Smooth muscle cell of the umbilical artery (primary cell): ENCODE measurements at places on chromosomes 6 and 20. TPM values are rescaled to one million over a fixed set of nuclear protein-coding genes. Genes with fewer than 3 reads are reported as not detected.

PRL gene
- not detected in 2 replicates for total RNA-seq

RING1 gene
- total RNA-seq, result 23.8 and 26.4 TPM in 2 replicates

TCF21 gene
- total RNA-seq, result 1.4 and 3.0 TPM in 2 replicates

TSHZ2 gene
- total RNA-seq, result 0.65 TPM in 1 of 2 replicates, not detected in the other

GPR6 gene
- not detected in 2 replicates for total RNA-seq

DEFB124 gene
- not detected in 2 replicates for total RNA-seq

ADTRP gene
- total RNA-seq, result 0.59 and 4.9 TPM in 2 replicates

MYH7B gene
- 0.05 TPM in 1 of 2 replicates, not detected in the other for total RNA-seq

FAM162B gene
- not detected in 2 replicates for total RNA-seq

SCRT2 gene
- not detected in 2 replicates for total RNA-seq

BHLHE23 gene
- total RNA-seq, result not detected in 2 replicates

FOXC1 gene
- 0.30 and 2.0 TPM in 2 replicates for total RNA-seq

NXT1 gene
- total RNA-seq, result 20.1 and 20.2 TPM in 2 replicates

NRSN1 gene
- not detected in 2 replicates for total RNA-seq

RHAG gene
- total RNA-seq, result not detected in 2 replicates

NKX2-2 gene
- not detected in 2 replicates for total RNA-seq

HSPA1A gene
- 73.6 and 99.1 TPM in 2 replicates for total RNA-seq

SNRPB gene
- 99.8 and 135 TPM in 2 replicates for total RNA-seq

FAXC gene
- total RNA-seq, result 0.59 and 2.1 TPM in 2 replicates

GSTA2 gene
- total RNA-seq, result not detected in 2 replicates

WASF1 gene
- total RNA-seq, result 6.2 and 14.2 TPM in 2 replicates

NKX2-4 gene
- not detected in 2 replicates for total RNA-seq

IMPG1 gene
- total RNA-seq, result not detected in 2 replicates

SLC25A27 gene
- total RNA-seq, result 2.4 and 3.6 TPM in 2 replicates

FOXA2 gene
- total RNA-seq, result not detected in 2 replicates

SNRNP48 gene
- total RNA-seq, result 16.6 and 16.8 TPM in 2 replicates

DLL1 gene
- total RNA-seq, result under 0.01 and 0.14 TPM in 2 replicates

CDYL gene
- total RNA-seq, result 19.9 and 24.2 TPM in 2 replicates

LGSN gene
- total RNA-seq, result under 0.01 TPM in 1 of 2 replicates, not detected in the other

TMEM170B gene
- total RNA-seq, result 1.8 and 3.3 TPM in 2 replicates

RIPOR3 gene
- 1.2 and 8.6 TPM in 2 replicates for total RNA-seq

ZSWIM3 gene
- total RNA-seq, result 6.0 and 8.6 TPM in 2 replicates

BPIFB2 gene
- not detected in 2 replicates for total RNA-seq

TCF19 gene
- total RNA-seq, result 1.5 and 8.6 TPM in 2 replicates

C2 gene
- 0.42 and 0.89 TPM in 2 replicates for total RNA-seq
